ENCODE measurements at places on chromosomes 1 and 21. TPM values are rescaled to one million over a fixed set of nuclear protein-coding genes. Genes with fewer than 3 reads are reported as not detected.

Gene TNFRSF4
- total RNA-seq, result 2.1 TPM

Gene IL20
- not detected for total RNA-seq

Gene LCE1C
- not detected for total RNA-seq

Gene SPRR2F
- total RNA-seq, result not detected

Gene REN
- under 0.01 TPM for total RNA-seq

Gene OR2L8
- total RNA-seq, result 0.31 TPM

Gene PGBD5
- 0.25 TPM for total RNA-seq

All from bladder microvascular endothelial cell (primary cell).